GDM1 (cell line): ENCODE measurements at places on chromosomes 16 and 17.
A peak's percentile ranks its signal among the peaks of the same experiment; 100 is the strongest.

DNA sequence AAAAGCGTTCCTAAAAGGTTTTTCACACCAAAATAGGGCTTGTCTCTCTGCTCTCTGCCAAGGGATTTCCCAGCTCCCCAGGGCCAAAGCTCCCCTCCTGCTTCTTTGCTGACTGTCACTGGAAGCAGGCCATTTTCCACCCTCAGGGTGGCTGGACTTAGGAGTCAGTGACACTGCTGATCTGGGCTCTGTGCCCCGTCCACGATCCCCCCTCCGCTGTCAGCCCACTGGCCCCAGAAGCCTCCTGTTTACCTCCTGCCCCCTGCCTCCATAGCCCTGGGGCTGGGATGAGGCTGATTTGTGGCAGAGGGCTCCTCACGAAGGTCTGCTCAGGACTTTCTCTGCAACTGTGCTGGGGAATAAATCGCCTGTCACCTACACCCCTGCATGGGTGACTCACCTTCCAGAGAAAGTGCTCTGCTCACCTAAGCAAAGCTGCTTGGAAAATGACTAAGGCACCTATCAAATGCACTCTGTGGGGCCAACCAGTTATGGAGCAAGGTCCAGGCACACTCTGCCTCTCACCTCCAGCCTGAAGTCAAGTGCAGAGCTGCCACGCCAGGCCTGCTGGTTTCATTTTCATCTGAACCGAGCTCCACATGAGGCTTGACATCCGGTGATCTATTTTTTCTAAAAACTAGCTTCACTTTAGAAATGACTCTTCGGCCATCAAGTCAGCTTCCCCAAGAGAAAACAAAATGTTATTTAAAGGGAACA is 4.9 kb downstream of the MAP3K14 start:
- DNase-seq: no peak

DNA sequence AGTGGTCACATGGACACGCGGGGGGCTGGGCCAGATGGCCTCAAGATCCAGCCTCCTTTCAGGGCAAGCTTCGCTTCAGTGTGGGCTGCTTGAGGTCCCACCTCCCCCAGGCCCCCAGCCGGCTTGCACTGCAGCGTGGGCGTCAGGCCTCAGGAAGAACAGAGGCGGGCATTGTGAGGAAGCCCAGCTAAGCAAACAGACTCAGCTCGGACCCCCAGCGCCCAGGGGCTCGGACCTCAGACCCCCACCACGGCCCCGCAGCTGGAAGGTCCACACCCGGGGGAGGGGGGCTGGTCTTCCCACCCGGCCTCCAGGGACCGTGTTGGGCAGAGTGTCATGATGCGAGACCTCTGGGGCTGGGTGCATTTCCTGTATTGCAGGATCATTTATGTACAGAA is 24.7 kb upstream of the ZNF469 start:
- DNase-seq: no peak

- DNase-seq: no peak
Measured at GRCh38 chr16:2142942-2143877, 5.2 kb upstream of the RAB26 start.

DNA sequence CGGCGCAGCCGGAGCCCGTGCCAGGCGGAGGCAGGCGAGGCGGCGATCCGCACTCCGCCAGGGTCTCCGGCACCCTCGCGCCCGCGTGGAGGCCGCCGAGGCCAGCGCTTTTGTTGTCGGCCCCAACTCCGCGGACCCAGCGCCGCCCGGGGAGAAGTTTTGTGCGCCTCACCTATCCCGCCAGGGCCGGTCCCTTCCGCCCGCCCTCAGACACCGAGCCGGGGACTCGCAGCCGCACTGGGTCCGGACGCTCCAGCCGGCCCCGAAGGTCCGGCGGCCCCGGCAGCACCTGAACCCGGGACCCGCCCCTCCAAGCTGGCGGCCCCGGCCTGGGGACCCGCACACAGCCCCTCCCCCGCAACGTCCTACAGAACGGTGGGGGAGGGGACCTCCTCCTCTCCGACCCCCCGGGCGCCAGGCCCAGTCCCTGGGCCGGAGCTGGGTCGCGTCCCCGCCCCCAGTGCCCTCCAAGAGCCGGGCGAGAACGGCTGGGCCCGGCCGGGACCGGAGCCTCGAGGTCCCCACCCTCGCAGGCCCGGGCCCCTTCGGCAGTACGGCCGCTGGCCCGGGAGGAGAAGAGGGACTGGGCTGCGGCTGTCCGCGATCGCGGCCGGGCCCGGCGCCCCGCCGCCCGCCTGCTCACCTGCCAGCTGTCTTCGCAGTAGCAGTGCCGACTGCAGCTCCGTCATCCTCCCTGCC is 698 bp downstream of the UBE2G1 start:
- DNase-seq: no peak

- DNase-seq: no peak
Measured at GRCh38 chr17:50221864-50222545, 20.6 kb upstream of the COL1A1 start.

DNA sequence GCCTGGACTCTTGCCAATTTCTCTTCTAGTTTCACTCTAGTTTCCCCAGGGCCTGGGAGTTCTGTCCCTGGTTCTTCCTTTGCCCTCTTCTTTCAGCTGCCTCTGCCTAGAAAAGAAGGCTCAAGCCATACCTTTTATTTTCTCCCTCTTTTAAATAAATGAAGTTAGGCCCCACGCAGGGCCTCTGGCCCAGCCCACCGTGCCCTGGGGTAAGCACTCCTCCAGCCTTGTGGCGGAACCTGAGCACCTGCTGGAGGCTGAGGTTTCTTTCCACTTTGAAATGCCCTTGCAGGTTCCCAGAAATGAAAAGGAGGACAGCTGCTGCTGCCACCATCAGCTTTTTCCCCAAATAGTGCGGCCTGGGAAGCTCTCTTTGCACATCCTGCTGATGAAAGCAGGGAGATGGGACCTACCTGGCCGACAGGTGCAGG is 139.4 kb downstream of the CCDC182 start:
- DNase-seq: no peak

DNA sequence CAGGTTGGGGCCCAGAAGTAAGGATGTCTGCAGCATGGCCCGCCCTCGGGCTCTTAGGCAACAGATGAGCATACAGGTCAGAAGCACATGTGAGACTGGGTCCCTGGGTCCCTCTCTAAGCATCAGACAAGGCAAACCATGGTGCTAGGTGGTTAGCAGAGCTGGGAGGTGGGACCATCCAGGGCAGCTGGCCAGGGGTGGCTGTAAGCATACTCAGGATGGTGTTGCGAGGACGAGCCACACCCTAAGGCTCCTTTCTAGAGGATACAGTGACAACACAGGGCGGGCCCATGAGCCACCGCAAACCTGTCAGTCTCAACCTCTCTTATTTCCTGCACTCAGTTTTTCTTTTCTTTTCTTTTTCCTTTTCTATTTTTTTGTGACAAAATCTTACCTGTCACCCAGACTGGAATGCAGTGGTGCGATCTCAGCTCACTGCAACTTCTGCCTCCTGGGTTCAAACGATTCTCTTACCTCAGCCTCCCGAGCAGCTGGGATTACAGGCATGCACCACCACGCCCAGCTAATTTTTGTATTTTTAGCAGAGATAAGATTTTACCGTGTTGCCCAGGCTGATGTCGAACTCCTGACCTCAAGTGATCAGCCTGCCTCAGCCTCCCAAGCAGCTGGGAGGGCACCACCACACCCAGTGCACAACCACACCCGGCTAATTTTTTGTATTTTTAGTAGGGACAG is 3.6 kb downstream of the FA2H start:
- DNase-seq: no peak

GRCh38 chr16:25260416-25260815 is 2.8 kb upstream of the ZKSCAN2 start:
- no peak for DNase-seq

- DNase-seq: no peak
Measured at GRCh38 chr16:75377729-75378386, 55.4 kb downstream of the CFDP1 start.

DNA sequence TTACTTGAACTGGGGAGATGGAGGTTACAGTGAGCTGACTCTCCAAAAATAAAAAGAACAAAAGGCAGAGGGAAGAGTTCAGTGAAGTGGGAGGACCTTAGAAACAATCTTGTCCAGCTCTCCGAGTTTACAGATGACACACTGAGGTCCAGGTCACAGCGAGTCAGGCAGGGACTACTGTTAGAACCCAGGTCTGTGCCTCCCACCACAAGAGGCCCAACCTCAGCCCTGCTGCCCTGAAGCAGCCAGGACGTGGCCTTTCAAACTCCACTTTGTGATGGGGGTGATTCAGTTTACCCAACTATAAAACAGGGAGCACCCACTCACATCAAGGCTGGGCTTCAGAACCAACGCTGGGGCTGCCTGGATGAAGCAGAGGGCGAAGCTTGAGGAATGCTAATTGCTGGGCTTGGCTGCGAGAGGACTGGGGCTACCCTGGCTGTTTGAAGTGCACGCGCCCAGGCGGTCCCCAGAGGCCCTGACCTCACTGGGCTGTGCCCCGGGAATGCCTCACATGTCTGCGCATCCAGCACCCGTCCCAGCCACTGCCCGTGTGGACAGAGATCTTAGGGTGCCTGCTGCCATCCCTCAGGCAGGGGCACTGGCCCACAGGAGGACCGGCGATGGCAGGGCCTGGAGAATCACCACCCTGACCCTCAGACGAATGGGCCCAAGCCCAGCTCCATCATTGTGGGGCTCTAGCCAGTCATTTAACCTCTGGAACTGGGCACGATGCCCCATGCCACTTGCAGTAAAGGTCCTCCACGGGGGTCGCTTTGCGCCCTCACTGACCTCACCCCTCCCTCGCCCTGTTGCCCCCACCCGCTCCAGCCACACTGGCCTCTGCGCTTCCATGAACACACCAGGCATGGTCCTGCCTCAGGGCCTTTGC is 11.4 kb downstream of the SLC5A10 start:
- no peak for DNase-seq

DNA sequence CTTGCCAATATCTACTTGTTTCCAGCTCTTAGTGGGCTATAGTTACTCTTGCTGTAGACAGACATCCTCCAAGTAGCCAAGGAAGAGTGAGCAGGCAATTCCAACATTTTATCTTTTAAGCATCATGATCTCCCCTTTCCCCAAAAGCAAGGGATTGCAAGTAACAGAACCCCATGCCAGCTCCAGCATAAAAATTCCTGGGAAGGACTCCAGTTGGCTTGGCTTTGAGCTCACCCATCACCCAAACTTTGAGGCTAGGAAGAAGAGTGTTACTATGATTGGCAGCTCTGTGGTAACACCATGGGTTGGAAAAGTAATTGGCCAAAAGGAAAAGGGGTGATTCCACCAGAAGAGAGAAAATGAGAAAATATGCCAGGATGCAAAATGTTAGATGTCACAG is 1086.4 kb upstream of the RBFOX1 start:
- no peak for DNase-seq

DNA sequence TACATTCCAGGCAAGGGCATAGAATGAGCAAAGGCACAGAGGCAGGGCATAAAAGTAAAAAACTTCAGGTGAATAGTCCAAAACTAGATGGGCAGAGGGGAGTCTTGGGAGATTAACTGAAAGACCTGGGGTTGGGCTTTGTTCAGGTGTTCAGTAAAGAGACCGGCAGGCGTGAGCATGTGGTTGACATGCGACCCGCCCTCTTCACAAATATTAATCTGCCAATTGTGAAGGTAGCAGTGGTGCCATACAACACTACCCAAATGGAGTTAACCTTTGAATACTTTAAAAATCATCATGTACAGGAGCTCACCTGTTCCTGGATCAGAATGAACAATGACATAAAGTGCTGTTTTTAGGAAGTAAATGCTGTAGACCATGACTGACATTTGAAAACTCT is 225.5 kb downstream of the LGALS9B start:
- no peak for DNase-seq

GRCh38 chr16:17461951-17462729 is 8.6 kb downstream of the XYLT1 start:
- DNase-seq: peak; percentile 85

- no peak for DNase-seq
Measured at GRCh38 chr17:75849724-75850123, 5.4 kb downstream of the WBP2 start.

GRCh38 chr17:6928193-6928592 is 67.7 kb upstream of the ALOX12 start:
- DNase-seq: no peak

- no peak for DNase-seq
Measured at GRCh38 chr17:45312477-45313420, 4.1 kb downstream of the MAP3K14 start.

DNA sequence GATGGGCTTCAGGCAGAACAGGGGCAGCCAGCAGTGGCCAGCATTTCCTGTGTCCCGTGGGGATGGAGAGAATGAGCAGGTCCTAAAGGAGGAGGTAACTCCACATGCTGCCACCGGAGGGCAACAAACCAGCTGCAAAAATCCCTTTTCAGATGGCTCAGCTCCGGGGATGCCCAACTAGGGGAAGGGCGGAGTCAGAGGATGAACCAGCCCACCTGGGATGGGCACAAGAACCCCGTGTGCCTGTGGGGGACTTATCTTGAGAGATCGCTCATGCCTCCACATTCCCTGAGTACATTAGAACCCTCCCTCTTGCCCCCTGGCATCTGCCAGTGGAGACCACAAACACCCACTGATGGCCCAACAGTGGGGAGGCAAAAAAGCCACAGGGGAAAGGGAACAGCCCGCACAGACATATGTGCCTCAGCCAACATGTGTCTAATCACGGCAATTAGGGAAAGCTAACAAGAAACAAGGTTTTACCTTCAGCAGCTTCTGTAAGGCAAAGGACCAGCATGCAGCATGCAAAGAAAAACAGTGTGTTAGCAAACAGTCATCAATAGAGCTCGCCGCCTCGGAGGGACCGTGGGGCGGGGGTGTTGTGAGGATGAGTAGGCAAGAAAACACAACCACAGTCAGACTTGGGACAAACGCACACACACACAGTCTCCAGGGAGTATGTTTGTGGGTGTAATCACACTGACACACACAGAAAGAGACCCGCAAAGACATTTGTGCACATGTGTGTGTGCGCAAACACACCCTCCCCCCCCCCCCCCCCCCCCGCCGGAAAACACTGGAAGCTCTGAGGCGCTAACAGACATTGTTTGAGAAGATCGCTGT is 64.0 kb downstream of the MYO18A start:
- no peak for DNase-seq

DNA sequence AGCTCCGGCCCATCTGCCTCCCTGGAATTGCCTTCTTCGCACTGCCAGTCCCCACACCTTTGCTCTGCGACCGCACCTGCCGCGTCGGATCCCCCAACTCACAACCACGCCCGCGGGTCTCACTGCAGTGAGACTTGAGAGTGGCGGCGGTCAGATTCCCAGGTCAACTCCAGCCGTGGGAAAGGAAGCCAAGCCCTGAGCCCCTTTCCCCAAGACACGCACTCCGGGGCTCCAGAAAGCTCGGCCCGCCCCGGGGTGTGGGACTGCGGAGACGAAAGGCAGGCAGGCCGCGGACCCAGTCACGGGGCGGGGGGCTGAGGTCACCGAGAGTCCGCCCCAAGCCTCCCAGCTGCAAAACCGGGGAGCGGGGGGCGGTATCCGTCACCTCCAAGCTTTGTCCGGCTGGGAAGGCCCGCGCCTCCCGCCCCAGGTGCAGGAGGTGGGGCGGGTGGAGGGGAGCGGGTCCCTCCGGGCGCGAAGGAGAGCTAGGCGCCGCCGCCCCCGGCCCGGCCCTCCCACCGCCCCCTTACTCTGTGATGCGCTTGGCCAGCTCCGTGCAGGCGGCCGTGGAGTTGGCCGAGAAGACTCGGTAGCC is 615 bp downstream of the PRPSAP1 start:
- no peak for DNase-seq

- DNase-seq: no peak
Measured at GRCh38 chr16:85173981-85174751, 61.9 kb upstream of the CIBAR2 start.
